Activated naive CD8-positive, alpha-beta T cell treated with anti-CD3 and anti-CD28 coated beads, Interleukin-2, amount 10 ng/mL, durations not matched to agents 7 days and 5 days (primary cell): ENCODE measurements at places on chromosomes 5 and 9. TPM values are rescaled to one million over a fixed set of nuclear protein-coding genes. Genes with fewer than 3 reads are reported as not detected.

DNA sequence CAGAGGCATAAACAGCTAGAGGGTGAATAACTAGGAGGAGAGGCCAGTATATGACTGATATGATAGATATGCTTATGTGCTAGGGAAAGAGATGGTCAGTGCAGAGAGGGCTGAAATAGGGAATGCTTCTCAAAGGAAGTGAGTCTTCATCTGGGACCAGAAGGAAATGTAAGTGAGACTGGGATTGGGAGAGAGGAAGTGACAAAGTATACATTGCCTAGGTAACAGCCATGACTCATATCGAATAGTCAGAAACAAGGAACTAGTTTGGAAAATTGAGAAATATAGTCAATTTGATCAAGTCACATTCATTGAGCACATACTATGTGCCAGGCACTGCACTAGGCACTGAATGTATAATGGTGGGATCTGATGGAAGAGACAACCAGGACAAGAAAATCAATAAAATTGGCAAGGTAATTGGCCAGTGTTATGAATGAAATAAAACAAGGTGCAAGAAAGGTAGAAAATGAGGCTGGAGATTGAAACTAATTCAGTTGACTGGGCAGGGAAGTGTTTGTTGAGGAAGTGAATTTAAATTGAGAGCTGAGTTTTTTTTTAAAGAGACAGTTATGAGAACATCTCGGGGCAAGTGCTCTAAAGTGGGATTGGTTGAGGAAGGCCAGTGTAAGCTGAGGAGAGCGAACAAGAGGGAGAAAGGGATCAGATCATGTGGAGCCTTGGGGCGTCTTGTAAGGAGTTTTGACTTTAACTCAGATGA, 4.3 kb downstream of the ERAP2 start:
- H3K27ac ChIP-seq: peak overlapping the region; percentile 74
- DNase-seq: no peak
- no peaks in the 10 kb centered on the region for H3K27me3 ChIP-seq

PKD2L2 gene
- total RNA-seq: not detected

GRCh38 chr5:149047462-149047861, 15.4 kb downstream of the SH3TC2 start:
- DNase-seq: no peak
- no peaks in the 10 kb centered on the region for H3K36me3 ChIP-seq
- peaks cover 13% of the 10 kb centered on the region for H3K27me3 ChIP-seq
- H3K4me1 ChIP-seq: no peaks in the 10 kb centered on the region
- H3K4me3 ChIP-seq: no peak overlapping the region
- H3K27ac ChIP-seq: no peak overlapping the region

GPR150 gene
- total RNA-seq: 1.2 TPM

DENND4C gene
- 44.4 TPM for total RNA-seq

PRR7 gene
- 10.6 TPM for total RNA-seq

DNA sequence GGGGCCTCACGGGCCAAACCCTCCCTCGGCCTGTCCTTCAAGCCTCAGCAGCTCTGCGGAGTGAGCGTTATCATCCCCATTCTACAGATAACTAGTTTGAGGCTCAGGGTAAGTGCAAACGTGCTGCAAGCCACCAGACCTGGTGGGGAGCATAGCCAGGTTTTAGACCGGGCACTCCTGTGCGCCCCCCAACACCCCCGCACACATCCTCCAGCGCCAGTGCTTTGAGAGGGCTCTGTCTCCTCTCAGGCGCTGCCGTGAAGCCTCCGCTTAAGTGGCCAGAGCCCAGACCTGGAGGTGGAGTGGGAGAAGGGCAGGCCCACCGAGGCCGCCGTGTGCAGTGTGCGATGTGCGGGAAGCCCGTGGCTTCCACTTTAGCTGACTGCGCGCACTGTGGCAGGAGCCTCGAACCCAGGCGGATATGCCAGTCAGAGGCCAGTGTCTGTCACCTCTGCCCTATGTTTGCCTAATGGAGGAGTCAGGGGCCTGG, 1.6 kb upstream of the MGAT1 start:
- peaks cover 48% of the 10 kb centered on the region for H3K36me3 ChIP-seq
- H3K27me3 ChIP-seq: no peaks in the 10 kb centered on the region
- H3K4me1 ChIP-seq: peaks cover 58% of the 10 kb centered on the region
- H3K4me3 ChIP-seq: peak overlapping the region; percentile 88
- H3K27ac ChIP-seq: peak overlapping the region; percentile 86
- no peak for DNase-seq

- H3K4me1 ChIP-seq: peaks cover 36% of the 10 kb centered on the region
- no peak overlapping the region for H3K27ac ChIP-seq
- no peak for DNase-seq
- H3K36me3 ChIP-seq: peaks cover 3% of the 10 kb centered on the region
- peaks cover 68% of the 10 kb centered on the region for H3K27me3 ChIP-seq
Observed at GRCh38 chr9:93958819-93959682, 3.9 kb upstream of the BARX1 start.

DNA sequence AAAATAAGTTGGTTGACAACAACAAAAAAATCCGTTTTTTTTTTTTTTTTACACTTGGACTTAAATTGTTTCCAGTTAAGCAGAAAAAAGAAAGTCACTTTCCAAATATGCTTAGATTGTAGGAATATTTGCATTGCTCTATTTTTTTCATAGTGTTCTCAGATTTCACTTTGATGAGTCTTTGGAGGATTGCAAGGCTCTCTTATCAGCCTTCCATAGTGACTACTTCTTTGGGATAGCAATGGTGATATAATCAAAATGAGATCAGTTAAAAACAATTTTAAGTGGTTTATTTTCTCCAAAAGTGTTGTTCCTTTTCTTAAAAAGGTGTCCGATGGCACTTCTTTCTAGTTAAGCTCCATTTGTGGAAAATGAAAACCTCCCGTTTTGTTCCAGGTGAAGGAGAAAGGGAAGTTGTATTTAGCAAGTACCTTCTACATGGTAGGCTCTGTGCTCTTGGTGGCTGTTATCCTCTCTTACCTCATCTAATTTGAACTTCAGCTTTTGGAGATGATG, 3.9 kb downstream of the RASGRF2 start:
- peaks cover 43% of the 10 kb centered on the region for H3K4me1 ChIP-seq
- H3K36me3 ChIP-seq: peaks cover 4% of the 10 kb centered on the region
- no peak for DNase-seq
- H3K4me3 ChIP-seq: no peak overlapping the region

GRCh38 chr9:16625161-16625631, 245.3 kb downstream of the BNC2 start:
- no peaks in the 10 kb centered on the region for H3K4me1 ChIP-seq
- H3K36me3 ChIP-seq: no peaks in the 10 kb centered on the region
- H3K27ac ChIP-seq: no peak overlapping the region
- H3K27me3 ChIP-seq: no peaks in the 10 kb centered on the region
- no peak overlapping the region for H3K4me3 ChIP-seq
- no peak for DNase-seq

DNA sequence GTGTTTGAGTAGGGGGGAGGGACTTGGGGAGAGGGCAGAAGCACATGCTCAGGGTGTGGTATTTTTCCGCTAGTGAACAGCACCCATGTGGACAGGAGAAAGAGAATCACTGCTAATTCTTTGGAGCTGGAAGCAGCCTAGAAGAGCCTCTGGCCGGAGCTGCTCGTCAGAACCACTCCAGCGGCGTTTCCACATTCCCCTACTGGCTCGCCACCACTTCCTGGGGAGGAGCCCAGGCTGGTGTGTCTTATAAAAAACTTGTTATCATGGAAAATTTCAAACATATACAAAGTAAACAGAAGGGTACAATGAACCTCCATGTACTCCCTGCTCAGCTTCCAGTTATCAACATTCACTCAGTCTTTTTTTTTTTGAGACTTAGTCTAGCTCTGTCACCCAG, 26.7 kb downstream of the LHX2 start:
- no peak overlapping the region for H3K4me3 ChIP-seq
- H3K4me1 ChIP-seq: peaks cover 7% of the 10 kb centered on the region
- DNase-seq: no peak
- H3K27me3 ChIP-seq: peaks cover 71% of the 10 kb centered on the region
- H3K27ac ChIP-seq: no peak overlapping the region

CDC25C gene
- 11.9 TPM for total RNA-seq

IFNB1 gene
- 0.37 TPM for total RNA-seq

GRCh38 chr5:16577677-16578076, 39.1 kb downstream of the RETREG1 start:
- no peak overlapping the region for H3K4me3 ChIP-seq
- no peak overlapping the region for H3K27ac ChIP-seq
- DNase-seq: no peak
- peaks cover 21% of the 10 kb centered on the region for H3K36me3 ChIP-seq

DNA sequence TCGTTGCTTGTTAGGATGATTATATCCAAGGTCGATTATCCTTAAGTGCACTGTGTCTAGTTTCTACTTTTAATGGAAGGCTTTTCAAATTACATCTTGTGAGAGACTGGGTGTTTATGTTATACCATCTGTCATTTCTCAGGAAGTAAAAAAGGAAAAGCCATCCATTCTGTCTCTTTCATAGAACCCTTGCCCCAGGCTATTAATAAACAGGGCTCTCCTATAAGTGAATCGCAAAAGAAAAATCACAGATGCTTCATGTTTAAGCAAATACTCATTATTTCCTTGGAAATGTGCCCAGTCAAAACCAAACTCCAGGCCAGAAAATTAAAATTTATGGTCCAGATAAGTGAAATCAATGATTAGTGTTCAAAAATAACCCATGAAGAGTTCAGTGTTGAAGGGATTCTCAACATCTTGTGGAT, 58.1 kb downstream of the STARD4 start:
- H3K4me1 ChIP-seq: peaks cover 2% of the 10 kb centered on the region
- peaks cover 44% of the 10 kb centered on the region for H3K36me3 ChIP-seq
- H3K4me3 ChIP-seq: no peak overlapping the region
- DNase-seq: no peak

DNA sequence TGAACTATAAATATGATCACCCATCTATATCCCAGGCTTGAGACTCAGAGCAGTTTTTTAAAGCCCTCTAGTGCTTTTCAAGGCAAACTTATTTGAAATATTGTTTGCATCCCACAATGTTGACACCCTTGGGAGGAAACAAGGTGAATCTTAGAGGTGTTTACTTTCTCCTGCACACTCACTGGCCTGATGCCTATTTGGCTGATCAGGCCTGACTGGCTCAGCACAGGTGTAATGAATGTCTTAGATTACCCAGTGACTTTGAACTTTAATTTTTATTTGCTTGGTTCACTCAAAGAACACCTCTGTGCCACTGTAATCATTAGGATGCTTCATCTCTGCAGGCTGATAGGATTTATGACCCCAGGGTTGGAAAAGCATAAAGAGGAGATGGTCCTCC, 158.3 kb downstream of the KCTD16 start:
- H3K4me1 ChIP-seq: no peaks in the 10 kb centered on the region
- no peak overlapping the region for H3K27ac ChIP-seq
- no peak for DNase-seq
- no peaks in the 10 kb centered on the region for H3K27me3 ChIP-seq

SLC46A2 gene
- not detected for total RNA-seq

TMEM252 gene
- total RNA-seq: not detected

LCN12 gene
- total RNA-seq: 0.91 TPM

GRCh38 chr9:34630402-34631154, 1.7 kb upstream of the ARID3C start:
- H3K27ac ChIP-seq: no peak overlapping the region
- DNase-seq: no peak
- no peak overlapping the region for H3K4me3 ChIP-seq
- H3K27me3 ChIP-seq: peaks cover 51% of the 10 kb centered on the region

DNA sequence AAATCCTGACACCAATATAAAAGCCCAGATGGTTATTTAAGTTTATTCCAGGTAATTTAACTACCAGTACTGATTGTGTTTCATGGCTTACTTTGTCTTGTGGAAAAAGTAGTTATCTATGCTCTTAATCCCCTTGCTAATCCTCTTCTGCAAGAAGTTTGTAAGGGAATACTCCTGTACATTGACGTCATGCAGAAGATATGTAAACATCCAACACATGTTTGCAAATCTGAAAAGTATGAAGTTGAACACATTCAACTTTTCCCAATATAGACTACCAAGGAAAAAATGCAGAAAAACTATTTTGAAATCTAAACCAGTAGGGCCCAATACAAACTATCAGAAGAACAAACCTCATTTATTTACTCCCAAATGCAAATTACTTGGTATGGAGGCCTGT, 56.3 kb upstream of the ELL2 start:
- H3K27ac ChIP-seq: no peak overlapping the region
- H3K27me3 ChIP-seq: no peaks in the 10 kb centered on the region
- DNase-seq: no peak
- no peak overlapping the region for H3K4me3 ChIP-seq

DNA sequence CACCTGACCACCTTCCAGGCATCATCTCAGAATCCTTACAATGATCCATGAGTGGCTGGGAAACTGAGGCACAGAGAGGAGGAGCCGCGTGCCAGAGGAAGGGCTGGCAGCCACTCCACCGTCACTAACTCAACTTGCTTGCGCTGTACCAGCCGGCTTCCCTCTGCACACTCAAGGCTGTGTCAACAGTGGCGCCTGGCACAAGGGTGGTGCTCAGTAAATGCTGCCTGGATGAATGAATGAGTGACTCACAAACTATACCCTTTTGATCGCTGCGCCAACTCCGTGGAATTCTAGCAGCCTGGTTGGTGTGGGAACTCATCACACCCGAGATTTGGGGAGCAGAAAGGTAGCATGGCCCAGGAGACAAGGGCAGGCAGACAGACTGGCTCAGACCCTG, 21.9 kb downstream of the PRRX2 start:
- no peaks in the 10 kb centered on the region for H3K36me3 ChIP-seq
- no peaks in the 10 kb centered on the region for H3K4me1 ChIP-seq
- no peak overlapping the region for H3K4me3 ChIP-seq
- H3K27me3 ChIP-seq: no peaks in the 10 kb centered on the region
- no peak overlapping the region for H3K27ac ChIP-seq

GFI1B gene
- not detected for total RNA-seq

GRCh38 chr9:126932871-126933321, 18.3 kb downstream of the RALGPS1 start:
- no peak overlapping the region for H3K27ac ChIP-seq
- H3K27me3 ChIP-seq: peaks cover 19% of the 10 kb centered on the region
- no peaks in the 10 kb centered on the region for H3K36me3 ChIP-seq

GMCL2 gene
- not detected for total RNA-seq

- no peaks in the 10 kb centered on the region for H3K36me3 ChIP-seq
- no peaks in the 10 kb centered on the region for H3K4me1 ChIP-seq
- H3K4me3 ChIP-seq: no peak overlapping the region
- no peak for DNase-seq
- no peak overlapping the region for H3K27ac ChIP-seq
Observed at GRCh38 chr5:59483971-59484472, 409.5 kb downstream of the PDE4D start.

- peaks cover 6% of the 10 kb centered on the region for H3K4me1 ChIP-seq
- no peaks in the 10 kb centered on the region for H3K36me3 ChIP-seq
- H3K27me3 ChIP-seq: no peaks in the 10 kb centered on the region
- DNase-seq: no peak
Observed at GRCh38 chr9:76137931-76138330, 247.5 kb downstream of the PCSK5 start.

GRCh38 chr5:129652349-129653056, 95.4 kb upstream of the MINAR2 start:
- no peak for DNase-seq
- H3K4me1 ChIP-seq: no peaks in the 10 kb centered on the region
- H3K27me3 ChIP-seq: no peaks in the 10 kb centered on the region
- no peaks in the 10 kb centered on the region for H3K36me3 ChIP-seq

- no peak overlapping the region for H3K4me3 ChIP-seq
- H3K36me3 ChIP-seq: no peaks in the 10 kb centered on the region
- DNase-seq: no peak
- H3K27ac ChIP-seq: no peak overlapping the region
Observed at GRCh38 chr5:160555971-160556631, 134.4 kb downstream of the PTTG1 start.
